ENCODE measurements at places on chromosomes 5 and 9.

DNA sequence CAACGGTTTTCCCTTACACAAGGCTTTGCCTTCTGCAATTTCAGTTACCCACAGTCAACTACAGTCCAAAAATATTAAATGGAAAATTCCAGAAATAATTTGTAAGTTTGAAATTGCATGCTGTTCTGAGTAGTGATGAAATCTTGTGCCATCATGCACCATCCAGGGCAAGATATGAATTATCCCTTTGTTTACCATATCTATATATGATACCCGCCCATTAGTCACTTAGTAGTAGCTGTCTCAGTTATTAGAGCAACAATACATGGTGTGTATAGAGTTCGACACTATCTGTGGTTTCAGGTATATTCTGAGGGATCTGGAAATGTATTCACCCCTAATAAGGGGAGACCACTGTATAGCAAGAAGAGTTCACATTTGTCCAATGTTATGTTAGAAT is 29.4 kb downstream of the ERBIN start:
- DNase-seq: no peak

DNA sequence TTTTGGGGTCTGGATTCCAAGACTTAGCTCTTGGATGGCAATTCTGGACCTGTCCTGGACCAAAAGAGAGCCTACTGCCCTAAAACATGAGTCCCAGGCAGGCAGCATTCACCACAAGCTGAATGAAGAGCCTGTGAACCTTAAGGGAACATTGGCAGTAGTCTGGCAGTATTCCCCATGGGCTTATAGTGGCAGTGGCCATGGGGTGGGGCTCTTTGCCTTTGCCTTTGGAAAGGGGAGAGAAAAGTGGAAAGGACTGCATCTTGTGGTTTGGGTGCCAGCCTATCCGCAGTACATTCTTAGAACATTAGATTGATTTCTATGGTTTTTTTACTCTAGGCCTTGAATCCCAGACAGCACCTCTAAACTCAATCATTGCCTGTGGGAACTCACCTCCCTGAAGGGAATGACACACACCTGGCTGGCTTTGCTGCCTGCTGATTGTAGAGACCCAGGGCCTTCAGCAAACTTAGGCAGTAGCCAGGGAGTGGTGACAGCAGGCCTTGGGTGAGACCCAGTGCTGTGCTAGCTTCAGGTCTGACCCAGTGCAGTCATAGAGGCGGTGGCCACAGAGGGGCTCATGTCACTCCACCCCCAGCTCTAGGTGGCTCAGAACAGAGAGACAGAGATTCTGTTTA is 216.3 kb downstream of the CETN3 start:
- DNase-seq: no peak

GRCh38 chr5:180785794-180786221 is 16.8 kb downstream of the MGAT1 start:
- DNase-seq: no peak

GRCh38 chr5:524973-525761 is 918 bp upstream of the SLC9A3 start:
- no peak for DNase-seq

DNA sequence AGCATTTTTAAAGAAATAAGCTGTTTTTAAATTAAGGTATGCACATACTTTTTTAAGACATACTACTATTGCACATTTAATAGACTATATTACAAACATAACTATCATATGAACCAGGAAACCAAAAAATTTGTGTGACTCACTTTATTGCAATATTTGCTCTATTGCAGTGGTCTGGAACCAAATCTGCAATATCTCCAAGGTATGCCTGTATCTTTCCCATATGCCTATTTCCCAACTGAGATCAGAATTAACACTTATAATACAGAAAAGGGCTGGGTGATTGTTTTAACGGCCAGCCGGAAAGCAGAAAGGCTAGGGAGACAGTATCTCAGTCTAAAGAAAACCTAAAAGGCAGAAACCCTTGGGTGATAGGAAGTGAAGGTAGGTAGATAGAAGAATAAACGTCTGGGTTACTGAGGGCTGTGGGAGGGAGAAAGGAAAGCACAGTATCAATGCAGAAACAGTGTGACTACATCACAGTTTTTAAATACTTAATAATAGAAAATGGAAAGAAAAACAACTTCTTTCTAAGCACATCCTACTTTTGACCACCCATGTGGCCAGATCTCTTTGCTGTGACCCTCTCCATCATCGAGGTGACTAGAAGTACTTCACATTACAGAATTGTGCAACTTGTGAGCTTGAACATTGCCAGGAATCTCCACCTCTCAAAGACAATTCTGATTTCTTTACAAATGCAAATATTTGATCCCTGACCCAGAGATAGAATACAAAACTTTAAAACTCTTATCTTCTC is 126.4 kb downstream of the LPAR1 start:
- DNase-seq: no peak

Measured in stimulated activated CD4-positive, alpha-beta T cell treated with anti-CD3 and anti-CD28 coated beads, Interleukin-2, amount 100 ng/mL, for 4 hours (primary cell).